ENCODE measurements at places on chromosomes 5 and 9.

DNA sequence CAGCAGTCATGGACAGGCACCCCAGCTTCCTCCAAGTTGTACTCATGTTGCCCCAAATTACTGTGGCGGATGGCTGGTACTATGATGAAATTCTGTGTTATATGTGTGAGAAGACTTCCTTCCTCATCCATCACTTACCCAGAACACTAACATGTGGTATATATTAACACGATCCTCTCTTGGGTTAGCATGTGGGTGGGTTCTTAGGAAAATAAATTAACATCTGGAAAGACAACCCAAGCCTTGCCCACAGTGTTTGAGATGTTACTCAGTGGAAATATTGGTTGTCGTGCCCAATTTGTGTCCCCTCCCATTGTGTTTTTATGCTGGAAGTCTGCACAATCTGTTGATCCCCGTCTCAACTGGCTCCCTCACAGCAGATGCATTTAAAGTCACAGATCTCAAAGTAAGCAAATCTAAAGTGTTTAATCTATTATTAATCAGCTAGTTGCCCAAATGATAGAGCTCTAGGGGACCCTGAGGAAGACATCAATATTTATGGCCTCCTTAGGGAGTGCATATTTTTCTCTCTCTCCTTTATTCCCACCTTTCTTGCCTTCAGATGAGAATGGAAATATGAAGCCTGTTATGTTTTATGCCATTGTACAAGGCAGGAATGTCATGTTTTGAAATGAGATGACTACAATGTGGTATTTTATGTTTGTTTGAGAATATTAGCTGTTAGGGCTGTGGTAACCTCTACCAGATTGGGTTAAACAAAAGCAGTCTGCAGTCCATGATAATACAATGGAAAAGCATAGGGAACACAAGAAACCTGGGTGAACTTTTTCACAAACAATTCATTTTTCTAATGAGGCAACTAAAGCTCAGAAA is 93.9 kb downstream of the GRIA1 start:
- DNase-seq = no peak

DNA sequence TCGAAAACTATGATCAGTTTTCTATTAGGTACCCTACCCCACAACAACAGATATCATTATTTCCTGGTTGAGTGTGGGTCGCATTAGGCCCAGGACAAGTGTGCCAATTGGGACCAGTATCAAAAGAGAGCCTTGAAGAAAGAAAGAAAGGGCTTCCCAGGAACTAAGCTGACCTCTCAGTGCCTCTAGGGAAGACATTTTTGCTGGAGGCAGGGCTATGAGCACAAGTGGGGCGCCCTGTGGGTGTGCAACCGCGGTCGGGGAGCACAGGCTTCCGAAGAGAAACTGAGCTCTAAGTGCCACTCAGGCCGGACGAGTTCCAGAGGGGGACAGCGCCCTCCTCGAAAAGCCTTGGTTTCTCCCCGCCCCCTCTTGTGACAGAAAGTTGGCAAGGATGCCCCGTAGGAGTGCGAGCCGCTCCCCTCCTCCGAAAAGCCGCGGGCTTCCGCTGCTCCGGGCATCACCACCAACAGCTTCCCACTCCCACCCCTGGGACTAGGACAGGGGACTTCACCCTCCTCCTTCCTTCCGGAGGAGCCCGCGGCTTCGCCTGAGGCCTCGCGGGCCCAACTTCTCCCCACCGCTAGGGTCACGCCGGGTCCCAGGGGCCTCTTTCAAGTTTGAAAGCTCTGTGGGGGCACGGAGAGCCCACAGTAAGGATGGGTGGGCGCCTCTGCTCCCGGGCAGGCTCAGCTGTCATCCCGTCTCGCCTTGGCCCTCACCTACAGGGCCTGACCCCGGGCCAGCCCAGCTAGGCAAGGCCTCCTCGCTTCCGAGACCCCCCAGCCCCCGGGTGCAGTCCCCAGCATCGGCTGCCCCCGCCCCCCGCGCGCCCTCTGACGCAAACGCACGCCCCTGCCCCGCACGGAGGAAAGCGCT is 2.0 kb downstream of the NR2F1-AS1 start:
- peak; percentile 24 for DNase-seq

DNA sequence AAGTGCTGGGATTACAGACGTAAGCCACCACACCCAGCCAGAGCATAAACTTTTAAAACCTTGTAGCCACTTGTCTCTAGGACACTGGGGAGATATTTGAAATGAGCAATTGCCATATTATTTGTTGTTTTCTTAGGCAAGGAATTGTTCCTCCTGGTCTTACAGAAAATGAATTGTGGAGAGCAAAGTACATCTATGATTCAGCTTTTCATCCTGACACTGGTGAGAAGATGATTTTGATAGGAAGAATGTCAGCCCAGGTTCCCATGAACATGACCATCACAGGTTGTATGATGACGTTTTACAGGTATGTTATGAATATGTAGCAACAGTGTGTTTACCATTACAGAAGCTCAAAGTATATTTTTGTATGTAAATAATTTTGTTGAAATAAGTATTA is 30.5 kb downstream of the SFXN1 start:
- no peak for DNase-seq

DNA sequence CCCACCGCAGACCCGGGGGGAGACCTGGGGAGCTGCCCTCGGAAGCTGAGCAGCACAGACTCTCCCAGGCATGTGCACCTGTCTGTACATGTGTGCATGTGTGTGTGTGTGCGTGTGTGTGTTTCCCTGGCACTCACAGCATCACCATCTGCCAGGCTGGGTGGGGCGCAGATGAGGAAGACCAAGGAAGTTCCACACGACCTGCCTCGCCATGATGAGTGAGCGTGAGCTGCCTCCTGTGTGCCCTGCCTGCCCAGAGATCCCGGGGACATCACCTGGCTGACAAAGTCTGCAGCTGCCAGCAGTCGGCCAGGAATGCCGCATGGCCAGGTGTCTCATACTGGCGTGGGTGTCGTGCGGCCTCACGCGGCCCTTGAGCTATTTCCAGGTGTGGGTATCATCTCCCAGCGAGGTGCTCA is 4.0 kb upstream of the GPSM1 start:
- no peak for DNase-seq

DNA sequence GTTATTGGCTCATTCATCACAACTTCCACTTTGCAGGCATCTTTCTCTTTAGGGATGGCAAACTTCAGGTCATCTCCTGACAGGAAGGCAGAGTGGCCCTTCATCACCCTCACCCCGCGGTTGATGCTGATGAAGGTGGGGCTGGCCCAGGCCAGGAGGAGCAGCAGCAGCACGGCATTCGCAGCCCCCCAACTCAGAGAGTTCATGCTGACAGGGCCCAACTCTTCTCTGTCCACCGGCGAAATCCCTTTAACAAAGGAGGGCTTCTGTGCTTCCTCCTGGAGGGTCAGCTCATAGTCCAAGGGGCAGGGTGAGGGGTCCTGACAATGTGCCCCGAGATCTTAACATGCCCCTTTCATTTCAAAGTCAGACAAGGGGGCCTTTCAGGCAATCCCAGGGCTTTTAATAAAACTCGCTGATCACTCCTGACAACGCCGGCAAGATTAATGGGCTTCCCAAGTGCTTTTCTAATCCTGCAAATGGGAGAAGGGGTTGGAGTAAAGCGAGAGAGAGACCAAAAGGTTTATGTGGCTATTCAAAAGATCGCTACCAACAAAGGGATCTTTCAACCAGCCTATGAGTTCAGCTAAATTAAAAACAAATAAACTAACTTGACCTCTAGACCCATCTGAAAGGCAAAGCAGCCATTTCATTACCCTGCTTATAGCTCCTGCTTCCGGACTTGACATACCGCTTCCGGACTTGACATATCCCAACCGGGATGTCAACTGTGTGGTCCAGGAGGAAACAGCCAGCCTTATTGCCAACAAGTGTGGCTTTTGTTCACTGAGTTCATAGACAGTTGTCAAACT is 41.2 kb downstream of the FREM1 start:
- no peak for DNase-seq

DNA sequence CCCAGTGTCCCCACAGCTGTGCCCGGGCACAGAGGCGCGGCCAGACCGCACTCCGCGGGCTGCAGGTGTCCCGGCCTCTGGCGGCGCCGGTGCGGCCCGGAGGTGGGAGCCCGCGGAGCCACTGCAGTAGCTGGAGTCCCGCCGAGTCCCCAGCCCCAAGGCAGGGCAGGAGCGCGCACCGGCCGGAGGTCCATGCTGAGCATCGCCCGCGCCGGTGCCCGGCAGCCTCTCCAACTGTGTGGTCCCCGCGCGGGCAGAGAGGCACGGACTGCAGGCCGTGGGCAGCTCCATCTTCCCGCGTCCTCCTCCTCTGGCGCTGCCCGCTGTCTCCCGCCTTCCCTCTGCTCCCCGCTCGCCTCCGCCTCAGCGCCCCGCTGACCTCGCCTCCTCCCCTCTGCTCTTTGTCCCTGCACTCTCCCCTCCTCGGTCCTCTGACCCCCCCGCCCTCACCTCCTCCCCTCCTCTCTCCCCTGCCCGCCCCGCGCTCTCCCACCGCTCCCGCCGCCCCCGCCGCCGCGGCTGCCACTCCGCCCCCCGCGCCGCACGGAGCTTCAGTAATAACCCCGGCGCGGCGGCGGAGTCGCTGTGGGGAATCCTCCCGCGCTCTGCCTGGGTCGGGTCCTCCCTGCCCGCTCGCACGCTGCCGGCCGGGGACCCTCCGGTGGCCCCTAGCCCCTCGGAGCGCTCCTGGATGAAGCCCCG is at the start of gene ADAMTS16:
Gene ADAMTS16 (plus strand): TSS at position 554 of the 702 bp plus-strand sequence. CDS start 138 bp downstream, at position 692.
- no peak for DNase-seq

- peak; percentile 55 for DNase-seq
Observed at GRCh38 chr9:68631811-68632210, 73.2 kb upstream of the PIP5K1B start.

DNA sequence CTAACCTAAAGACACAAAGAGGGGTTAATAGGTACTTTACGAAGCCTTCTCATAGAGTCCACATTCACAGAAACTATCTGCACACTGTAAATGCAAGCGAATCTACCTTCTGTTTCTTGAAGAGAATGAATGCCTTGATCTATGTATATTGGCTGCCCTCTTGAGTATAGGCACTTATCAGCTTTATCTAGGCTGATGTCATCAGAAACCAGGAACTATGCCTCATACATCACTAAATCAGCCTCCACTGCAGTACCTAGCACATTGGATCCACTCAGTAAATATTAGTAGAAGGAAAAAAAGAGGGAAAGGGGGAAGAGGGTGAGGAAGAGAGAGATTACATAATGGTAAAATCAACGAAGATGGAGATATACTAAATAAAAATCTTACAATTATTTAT is 477.1 kb downstream of the CAAP1 start:
- DNase-seq = no peak

DNA sequence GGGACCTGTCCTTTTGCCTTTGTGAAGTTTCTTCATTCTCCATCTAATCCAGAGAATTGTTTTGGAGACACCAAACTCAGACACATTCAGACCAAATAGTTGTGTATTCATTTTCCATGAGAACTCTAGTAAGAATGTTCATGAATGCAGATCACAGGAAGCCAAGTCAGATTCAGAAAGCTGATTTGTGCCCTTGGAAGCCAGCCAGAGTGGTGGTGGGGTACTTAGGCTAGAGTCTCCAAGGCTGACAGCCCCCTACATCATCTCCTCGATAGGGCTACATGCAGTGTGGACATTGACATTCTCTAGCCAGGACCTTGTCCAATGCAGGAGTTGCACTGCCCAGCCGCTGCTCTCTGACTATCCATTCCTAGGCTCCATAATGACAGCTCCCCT is 137.6 kb downstream of the UGCG start:
- no peak for DNase-seq

GRCh38 chr5:176342766-176343458 is 18.7 kb downstream of the KIAA1191 start:
- DNase-seq = no peak

- DNase-seq = no peak
Observed at GRCh38 chr5:118883362-118883761, 105.0 kb downstream of the DTWD2 start.

- DNase-seq = no peak
Observed at GRCh38 chr5:15132816-15133405, 261.3 kb upstream of the ANKH start.

- DNase-seq = no peak
Observed at GRCh38 chr9:125235804-125236519, 5.2 kb downstream of the HSPA5 start.

DNA sequence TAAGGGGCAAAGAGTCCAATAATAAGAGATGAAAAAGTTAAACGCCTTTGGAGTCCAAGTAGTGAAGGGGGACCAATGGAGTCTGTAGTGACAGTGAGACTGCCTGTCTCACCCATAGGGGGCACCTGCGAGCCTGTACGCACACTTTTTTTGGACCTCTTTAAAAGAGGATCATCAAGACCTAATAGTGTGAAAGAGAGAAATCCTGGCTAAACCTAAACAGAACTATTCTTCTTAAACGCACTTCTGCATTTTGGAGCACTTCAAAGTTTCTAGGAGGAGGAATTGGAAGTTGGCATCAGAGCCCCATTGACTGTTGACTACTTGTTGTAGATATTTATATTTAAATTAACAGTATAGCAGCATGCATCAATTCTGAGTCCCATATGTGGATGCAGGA is 636.1 kb upstream of the KLF4 start:
- DNase-seq = no peak

GRCh38 chr5:111961862-111962261 is 204.9 kb upstream of the NREP start:
- DNase-seq = no peak

- no peak for DNase-seq
Observed at GRCh38 chr9:118295413-118295812, 591.2 kb downstream of the TLR4 start.

- peak; percentile 48 for DNase-seq
Observed at GRCh38 chr9:134410071-134410834, 84.0 kb downstream of the RXRA start.

- no peak for DNase-seq
Observed at GRCh38 chr5:150317048-150318003, 14.6 kb upstream of the ARSI start.

DNA sequence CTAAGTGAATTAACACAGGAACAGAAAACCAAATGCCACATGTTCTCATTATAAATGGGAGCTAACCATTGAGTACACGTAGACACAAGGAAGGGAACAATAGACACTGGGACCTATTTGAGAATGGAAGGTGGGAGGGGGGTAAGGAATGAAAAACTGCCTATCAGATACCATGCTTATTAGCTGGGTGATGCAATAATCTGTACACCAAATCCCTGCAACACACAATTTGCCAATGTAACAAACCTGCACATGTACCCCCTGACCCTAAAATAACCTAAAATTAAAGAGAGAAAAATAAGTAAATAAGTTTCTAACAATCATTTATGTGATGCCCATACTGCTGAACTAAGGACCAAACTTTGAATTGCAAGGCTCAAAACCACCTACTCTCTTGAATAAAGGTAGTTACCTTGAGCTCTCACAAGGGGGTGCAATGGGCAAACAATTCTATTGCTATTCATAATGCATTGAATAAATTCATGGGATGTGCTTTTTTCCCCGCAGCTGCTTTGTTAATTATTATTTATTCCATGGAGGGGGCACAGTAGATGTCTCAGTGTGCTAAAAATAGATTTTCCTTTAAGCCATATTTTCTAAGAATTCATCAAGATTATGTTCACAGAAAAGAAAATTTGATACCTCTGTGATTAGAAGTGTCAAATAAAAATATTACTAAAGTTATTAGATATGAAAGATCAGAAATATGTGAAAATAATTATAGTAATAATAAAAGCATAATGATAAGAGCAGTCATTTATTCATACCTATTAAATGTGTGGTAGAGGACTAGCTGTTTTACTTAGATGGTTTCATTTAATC is 76.2 kb upstream of the PTPN3 start:
- DNase-seq = peak; percentile 14

- no peak for DNase-seq
Observed at GRCh38 chr5:139468421-139468931, 2.3 kb upstream of the SMIM33 start.
